Naive thymus-derived CD4-positive, alpha-beta T cell (primary cell): ENCODE measurements at places on chromosomes 7 and 10.

DNA sequence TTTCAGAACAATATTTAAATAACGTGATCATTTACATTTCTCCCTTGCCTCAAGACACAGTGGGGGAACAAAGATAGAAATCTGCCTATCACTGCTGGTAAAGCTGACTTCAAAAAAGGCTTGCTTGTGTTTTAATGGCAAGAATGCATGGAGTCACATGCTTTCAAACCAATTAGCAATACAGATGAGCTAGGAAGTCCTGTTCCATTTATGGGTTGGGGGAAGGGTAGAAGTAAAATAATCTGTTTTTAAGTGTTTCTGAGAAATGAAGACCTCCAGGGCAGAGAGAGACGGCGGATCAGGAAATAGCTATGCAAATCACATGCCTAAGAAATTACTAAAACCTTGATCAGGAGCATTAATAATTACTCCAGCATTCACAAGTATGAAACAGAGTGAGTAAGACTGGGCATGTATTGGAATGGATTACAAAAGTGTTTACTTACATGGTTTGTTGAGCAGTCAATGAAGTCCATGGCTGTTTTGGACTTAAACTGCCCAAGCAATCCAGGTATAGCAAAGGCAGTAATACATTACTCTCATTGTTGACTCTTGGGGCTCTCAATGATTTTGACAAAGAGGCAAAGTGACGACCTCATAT is 142.0 kb downstream of the ARID5B start:
- DNase-seq: no peak

- DNase-seq: no peak
Observed at GRCh38 chr7:48147078-48147591, 24.1 kb upstream of the ABCA13 start.

- no peak for DNase-seq
Observed at GRCh38 chr10:37701781-37702493, 155.5 kb downstream of the ZNF248 start.

DNA sequence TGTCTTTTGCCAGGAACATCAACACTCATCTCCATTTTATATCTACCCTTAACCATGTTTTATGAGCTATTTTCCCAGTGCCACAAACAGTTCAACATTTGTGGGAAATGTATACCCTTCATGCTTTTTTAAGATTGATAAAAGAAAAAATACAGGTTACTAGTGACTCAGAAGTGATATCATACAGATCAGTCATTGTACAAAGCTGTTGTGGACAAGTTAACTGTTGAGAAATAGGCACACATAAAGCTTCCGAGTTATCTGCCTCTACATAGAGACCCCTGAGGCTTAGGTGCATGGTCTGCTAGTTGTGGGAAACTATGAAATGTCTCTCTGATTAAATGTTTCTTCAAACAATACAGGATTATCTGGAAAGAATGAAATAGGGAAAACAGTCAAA is 96.3 kb downstream of the LSM5 start:
- DNase-seq: no peak
